ENCODE measurements at places on chromosomes 4 and X. TPM values are rescaled to one million over a fixed set of nuclear protein-coding genes. Genes with fewer than 3 reads are reported as not detected.

The FAM149A gene
- 18.3 TPM for total RNA-seq

DNA sequence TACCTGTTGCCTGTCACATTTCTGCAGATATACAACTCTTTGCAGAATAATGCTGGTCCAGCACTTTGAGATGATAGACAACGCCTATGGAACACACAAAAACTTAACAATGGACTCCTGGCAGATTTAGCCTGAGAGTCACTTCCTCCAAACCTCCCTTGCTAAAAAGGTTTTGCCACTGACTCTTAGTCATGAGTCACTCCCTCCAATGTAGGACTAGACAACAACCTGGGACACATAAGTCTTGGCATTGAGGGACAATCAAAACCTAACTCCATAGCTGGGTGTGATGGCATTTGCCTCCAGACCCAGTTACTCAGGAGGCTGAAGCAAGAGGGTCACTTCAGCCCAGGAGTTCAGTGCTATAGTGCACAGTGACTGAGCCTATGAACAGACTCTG, 22.0 kb upstream of the EIF4E start:
- no peak for DNase-seq

DNA sequence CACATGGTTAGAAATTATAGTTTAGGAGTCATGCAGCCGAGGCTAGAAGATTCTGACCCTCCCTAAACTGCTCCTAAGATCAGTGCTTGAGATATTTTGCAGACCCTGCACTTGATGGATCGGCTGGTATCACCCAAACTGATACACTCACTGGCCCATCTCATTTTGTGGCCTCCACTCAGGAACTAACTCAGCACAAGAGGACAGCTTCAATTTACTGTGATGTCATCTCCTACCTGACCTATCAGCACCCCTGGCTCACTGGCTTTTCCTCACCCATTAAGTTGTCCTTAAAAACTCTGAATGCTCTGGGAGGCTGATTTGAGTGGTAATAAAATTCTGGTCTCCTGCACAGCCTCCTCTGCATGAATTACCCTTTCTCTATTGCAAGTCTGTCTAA, 450.9 kb downstream of the PCDH10 start:
- DNase-seq: no peak

The HPGD gene
- total RNA-seq: 163 TPM

The HDX gene
- 4.3 TPM for total RNA-seq

DNA sequence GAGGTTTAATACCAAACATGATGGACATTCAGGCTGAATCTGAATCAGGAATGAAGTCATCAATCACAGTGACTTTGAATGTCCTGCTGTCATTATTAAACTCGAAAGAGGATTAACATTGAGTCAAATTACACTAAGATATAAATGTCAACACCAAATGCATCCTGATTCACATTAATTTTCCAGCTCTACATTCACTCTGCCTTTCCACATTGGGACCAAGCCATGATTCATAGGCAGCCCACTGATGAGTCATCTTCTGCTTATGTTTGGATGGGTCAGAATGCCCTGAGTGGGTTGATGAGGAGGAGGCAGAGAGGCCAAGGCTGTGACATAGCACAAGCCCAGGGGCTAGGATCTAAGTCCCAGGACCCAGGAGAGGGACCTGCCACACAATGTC, 247.6 kb upstream of the RPS6KA3 start:
- no peak for DNase-seq

DNA sequence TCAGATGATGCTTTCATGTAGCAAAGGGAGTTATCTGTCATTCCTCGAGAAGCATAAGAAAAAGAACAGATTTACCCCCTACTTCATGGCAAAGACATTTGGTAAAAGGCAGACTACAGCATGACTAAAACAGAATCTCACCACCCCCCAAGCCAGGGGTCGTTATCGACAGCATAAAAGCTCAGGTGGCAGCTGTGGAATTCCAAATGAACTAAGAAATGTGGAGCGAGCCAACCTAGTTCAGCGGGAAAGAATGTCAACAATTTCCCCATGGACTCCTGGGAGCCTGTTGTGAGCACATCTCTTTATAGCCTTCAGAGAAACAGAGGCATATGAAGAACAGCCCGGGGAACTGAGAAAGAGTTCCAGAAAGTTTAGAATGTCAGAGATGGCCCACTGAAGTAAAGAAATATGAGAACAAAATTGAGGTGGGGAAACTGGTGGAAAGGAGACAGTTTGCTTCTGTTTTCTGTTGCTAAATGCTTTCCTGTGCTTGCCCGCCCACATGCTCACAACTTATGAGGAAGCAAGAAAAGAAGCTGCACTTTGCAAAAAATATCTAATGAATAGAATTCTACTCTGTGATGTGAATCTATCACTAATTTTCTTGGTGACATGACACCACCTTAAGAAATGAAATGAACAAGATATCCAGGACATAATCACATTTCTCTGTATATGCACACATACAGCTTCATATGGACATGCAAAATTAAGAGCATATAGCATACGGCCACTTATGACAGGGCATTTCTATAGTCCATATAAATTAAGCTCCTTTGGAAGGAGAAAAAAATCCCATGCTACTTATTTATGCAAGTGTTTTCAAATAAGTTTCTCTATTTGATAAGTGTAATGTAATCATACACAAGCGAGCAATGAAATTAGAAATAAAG, 135.3 kb upstream of the MID1 start:
- DNase-seq: no peak

- DNase-seq: no peak
These were observed 728.5 kb upstream of the NDST4 start for GRCh38 chr4:115841871-115842270.

GRCh38 chr4:183333983-183334382, 11.8 kb upstream of the CLDN24 start:
- no peak for DNase-seq

- no peak for DNase-seq
These were observed 20.9 kb downstream of the MAPK10 start for GRCh38 chr4:86338989-86339388.

DNA sequence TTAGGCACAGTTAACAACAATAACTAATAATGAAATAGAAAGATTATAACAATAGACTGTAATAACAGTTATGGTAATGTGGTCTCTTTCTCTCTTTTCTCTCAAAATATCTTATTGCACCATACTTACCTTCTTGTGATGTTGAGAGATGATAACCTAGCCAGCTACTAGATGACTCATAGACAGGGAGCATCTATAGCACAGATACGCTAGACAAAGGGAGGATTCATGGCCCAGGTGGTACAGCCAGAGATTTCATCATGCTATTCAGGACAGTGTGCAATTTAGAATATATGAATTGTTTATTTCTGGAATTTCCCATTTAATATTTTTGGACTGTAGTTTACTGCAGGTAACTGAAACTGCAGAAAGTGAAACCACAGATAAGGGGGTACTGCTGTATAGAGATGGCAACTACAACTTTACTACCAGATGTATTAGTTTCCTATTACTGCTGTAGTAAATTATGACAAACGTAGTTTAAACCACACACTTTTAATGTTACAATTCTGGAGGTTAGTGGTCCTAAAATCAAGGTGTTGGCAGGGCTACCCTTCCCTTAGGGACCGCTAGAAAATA, 41.8 kb upstream of the MAGED1 start:
- no peak for DNase-seq

Data from sigmoid colon (tissue), 7 donors.